ENCODE measurements at places on chromosomes 3 and 15.

- DNase-seq, result no peak
Measured at GRCh38 chr15:77296773-77297337, 123.0 kb downstream of the PEAK1 start.

GRCh38 chr3:157136647-157137387, 23.1 kb downstream of the CCNL1 start:
- no peak for DNase-seq

DNA sequence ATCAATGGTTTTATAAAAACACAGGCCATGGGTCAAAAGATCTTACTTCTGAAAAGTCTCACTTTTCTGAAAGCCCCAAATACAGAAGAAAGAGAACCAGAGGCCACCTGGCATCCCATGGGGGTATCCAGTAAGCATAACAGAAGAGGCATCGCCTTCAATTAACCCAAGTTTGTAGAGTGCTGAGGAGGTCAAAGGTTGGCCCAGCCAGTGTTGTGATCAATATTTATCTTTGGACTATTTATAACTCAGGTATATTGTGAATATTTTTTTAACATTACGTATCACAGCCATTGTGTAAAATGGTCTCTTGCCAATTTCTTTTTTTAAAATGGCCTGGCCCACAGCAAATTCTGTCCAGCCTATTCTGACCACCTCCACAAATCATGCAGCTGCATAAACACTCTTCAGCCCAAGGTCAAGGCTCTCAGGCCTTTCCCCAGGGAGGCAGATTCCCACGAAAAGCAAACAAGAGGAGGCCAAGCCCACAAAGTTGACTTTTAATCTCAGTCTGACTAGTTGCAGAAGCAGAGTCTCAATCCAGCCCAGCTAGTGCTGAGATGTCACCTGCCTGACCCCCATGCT, 26.2 kb upstream of the SPTBN5 start:
- DNase-seq, result peak; percentile 43

- DNase-seq, result no peak
Measured at GRCh38 chr3:4693620-4694019, 200.5 kb downstream of the ITPR1 start.

DNA sequence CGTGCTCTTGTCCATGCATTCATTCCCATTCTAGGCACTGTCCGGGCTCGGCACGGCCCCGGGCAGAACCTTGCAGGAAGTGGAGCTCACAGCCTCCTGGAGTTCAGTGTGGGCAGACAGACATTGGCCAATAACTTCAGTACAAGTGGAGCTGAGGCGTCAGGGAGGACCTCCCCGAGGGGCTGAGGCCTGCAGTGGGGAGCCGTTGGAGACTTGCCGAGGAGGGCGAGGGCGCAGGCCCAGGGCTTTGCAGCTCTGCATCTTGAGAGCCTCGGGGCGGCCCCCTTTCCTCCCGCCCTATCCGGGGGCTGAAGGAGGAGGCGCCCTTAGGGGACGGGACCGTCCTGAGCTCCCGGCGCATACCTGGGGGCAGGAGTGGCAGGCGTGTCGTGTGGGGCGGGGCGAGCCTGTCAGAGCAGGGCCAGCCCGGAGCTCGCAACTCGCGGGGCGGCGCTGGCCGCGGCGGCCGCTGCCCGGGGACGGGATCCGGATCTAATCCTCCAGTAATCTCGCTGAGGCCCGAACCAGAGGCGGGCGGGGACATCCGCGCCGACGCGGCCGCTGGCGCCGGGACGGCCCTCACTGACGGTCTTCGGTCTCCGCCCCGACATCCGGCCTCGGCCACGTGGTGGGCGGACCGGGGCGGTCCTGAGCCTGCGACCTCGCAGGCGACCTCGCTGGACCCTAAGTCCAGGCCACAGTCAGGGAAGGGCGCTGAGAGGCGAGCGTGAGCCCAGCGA, at the start of gene ACY1:
ACY1 (plus strand) TSS at position 698 of the 740 bp plus-strand sequence. CDS start 530 bp downstream, outside the sequence.
- DNase-seq, result peak; percentile 85

DNA sequence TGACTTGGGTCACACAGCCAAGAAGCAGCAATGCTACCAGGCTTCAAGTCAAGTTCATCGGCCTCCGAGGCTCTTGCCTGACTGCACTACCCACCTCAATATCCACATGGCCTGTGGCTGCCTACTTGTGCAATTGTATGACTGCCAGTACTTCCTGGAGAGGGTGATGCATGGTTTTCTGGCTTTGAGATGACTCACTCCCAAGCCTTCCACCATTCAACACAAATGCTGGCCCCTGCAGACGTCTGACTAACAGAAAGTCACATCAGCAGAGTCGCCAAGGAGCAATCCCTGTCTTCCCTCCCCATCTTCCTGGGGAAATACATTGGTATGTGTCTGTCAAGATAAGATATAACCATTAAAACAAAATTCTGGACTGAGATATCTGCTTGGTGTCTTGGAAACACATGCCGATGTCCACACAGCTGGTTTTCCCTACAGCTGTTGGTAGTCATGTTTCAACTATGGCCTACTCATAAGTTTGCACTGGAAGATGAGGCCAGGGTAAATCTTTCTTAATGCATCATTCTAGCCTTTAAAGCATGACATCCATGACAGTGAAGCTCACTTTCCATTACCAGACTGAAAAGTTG, 79.6 kb upstream of the SPATA12 start:
- peak; percentile 98 for DNase-seq

GRCh38 chr3:116734243-116734642, 24.7 kb downstream of the TUSC7 start:
- no peak for DNase-seq

DNA sequence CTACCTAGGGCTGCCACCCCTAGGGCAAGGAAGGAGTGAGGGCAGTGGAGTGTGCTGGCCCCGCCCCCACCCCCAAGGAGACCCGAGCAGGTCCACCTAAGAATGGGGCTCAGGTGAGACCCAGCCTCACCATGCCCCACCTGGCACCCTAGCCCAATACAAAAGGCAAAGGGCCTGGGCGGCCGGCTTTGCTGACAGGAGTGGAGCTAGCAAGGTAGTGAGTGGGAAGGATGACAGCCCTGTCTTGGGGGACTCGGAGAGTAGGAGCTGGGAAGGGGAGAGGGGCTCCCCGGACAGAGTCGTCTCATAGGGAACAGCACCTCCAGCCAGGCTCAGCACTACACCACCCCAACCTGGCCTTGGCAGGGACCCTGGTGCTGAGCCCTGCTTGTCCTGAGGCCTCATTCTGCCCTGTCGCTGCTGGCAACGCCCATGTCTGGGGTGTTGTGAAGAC, 12.1 kb downstream of the C15orf39 start:
- DNase-seq, result no peak

- no peak for DNase-seq
Measured at GRCh38 chr3:165644331-165644730, 192.9 kb downstream of the BCHE start.

DNA sequence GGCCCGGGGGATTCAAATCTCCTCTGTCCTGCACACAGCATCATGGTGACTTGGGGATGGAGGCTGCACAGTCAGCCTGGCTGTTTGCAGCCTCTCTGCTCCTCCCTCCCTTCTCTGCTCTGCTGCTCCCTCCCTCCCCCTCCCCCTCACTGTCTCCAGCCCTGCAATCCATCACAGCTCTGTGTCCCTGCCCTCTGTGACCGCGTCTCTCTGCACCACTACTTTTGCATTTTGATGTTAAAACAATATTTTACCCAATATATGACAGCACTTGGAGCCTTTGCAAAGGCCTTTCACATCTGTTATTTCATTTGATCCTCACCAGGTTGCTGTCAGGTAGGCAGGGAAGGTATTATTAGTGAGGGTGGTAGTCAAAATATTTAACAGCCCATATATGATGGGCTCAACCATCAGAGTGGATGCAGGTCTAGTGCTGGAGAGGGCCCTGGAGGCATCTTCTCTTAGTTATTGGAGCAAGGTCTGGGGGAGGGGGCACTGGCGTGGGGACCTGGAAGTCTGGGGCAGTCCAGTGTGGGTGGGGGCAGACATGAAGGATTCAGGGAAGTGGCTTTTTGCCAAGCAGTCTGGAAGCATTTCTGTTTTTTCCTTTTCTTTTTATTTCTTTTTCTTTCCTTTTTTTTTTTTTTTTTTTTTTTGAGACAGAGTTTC, 16.3 kb upstream of the VPS8 start:
- DNase-seq, result no peak
